ENCODE measurements at places on chromosomes 1 and 21. TPM values are rescaled to one million over a fixed set of nuclear protein-coding genes. Genes with fewer than 3 reads are reported as not detected.

OLFM3 gene
- not detected for total RNA-seq

MTOR gene
- 49.4 TPM for total RNA-seq

LACTBL1 gene
- total RNA-seq: not detected

FAM163A gene
- total RNA-seq: not detected

GUCA2A gene
- not detected for total RNA-seq

KLHL17 gene
- 11.8 TPM for total RNA-seq
